A673 (cell line): ENCODE measurements at places on chromosomes 7 and 10. TPM values are rescaled to one million over a fixed set of nuclear protein-coding genes. Genes with fewer than 3 reads are reported as not detected.

Gene INHBA
- total RNA-seq: 1.7 and 2.4 TPM in 2 replicates

Gene ADCY1
- 0.71 and 0.98 TPM in 2 replicates for total RNA-seq

Gene LRRTM3
- not detected in 2 replicates for total RNA-seq

Gene ABLIM1
- 34.0 and 38.3 TPM in 2 replicates for total RNA-seq

Gene TMEM130
- total RNA-seq: 0.31 TPM in 1 of 2 replicates, not detected in the other

Gene PLEKHS1
- total RNA-seq: 0.09 TPM in 1 of 2 replicates, not detected in the other

Gene LIPF
- not detected in 2 replicates for total RNA-seq

Gene CALY
- 0.57 TPM in 1 of 2 replicates, not detected in the other for total RNA-seq

Gene C10orf67
- 0.13 and 0.50 TPM in 2 replicates for total RNA-seq

Gene ZYX
- total RNA-seq: 130 and 132 TPM in 2 replicates

Gene ANKRD61
- 0.98 and 1.1 TPM in 2 replicates for total RNA-seq

Gene PHYHIPL
- 0.33 and 0.97 TPM in 2 replicates for total RNA-seq

Gene TMEM140
- total RNA-seq: not detected in 2 replicates

Gene MACROH2A2
- 301 and 326 TPM in 2 replicates for total RNA-seq

Gene ABCC2
- 1.1 and 1.3 TPM in 2 replicates for total RNA-seq

Gene BHLHA15
- total RNA-seq: 0.64 and 1.3 TPM in 2 replicates

Gene AKR1C4
- not detected in 2 replicates for total RNA-seq

Gene DNAJC2
- 59.6 and 76.8 TPM in 2 replicates for total RNA-seq
